ENCODE measurements at places on chromosomes 6 and 20.

DNA sequence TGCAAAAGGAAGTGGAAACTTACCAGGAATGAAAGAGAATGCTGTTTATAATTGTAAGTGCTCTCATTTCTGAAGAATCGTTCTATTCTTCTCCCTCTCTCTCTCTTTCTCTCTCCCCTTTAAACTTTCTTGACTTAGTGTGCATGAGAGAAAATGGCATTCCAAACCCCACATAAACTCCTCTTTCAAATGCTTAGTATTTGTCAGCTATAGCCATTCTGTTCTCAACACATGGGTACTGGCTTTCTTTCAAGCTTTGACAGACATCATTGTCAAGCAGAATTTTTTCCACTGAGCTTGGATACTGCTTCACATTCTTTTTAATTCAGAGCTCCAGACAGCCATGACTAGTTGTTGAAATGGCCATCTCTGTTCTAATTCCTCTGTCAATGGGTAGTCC lies 51.1 kb upstream of the PREP start:
- H3K27ac ChIP-seq: no peak overlapping the region
- no peaks in the 10 kb centered on the region for H3K36me3 ChIP-seq
- peaks cover 11% of the 10 kb centered on the region for H3K27me3 ChIP-seq
- peaks cover 10% of the 10 kb centered on the region for H3K4me1 ChIP-seq
- H3K4me3 ChIP-seq: no peak overlapping the region

DNA sequence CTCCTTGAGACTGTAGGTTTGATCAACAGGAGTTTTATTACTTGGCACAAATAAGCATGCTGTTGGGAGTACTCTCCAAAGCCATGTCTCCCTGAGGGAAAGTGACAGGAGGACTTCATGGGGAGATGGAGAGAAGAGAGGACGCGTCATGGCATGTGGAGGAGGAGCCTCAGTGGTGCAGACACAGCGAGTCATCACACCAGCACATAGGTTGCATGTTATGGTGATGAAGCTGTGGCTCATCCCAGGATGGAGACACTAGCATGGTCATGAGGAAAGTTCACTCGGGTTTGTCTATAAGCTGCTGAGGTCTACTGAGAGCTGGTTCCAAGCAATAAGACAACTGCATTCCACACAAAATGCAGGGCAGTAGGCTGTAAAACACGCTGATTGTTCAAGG lies 13.2 kb upstream of the SSTR4 start:
- no peak for DNase-seq
- no peaks in the 10 kb centered on the region for H3K4me1 ChIP-seq
- H3K27ac ChIP-seq: no peak overlapping the region
- no peak overlapping the region for H3K4me3 ChIP-seq
- no peaks in the 10 kb centered on the region for H3K36me3 ChIP-seq

DNA sequence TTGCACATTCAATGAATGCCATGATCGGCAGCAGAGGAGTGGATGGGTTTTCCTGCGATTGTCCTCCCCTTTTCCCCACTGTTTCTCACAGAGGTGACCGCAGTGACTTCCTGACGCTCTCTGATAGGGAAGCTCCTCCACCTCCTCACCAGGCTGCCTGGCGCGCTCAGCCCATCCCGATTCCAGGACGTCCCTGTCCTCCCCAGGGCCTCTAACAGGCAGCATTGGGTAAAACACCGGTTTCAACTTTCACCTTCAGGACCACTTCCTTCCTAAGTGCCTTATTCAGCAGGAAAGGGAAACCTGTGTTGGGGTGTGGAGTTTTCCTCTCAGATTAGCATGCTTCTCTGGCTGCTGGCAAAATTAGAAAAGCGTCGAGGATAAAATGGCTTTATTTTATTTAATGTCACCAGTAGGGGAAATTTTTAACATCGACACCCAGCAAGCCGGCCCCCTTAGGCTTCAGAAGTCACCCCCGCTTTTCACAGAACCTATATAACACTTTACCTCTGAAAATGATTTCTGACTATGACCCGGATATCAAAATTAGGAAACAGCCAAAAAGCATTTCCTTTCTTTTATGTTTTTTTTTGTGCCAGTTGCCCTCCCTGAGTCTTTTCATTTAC lies 570.4 kb upstream of the GJE1 start:
- H3K27me3 ChIP-seq: no peaks in the 10 kb centered on the region
- H3K4me1 ChIP-seq: peaks cover 18% of the 10 kb centered on the region
- peak overlapping the region; percentile 72 for H3K27ac ChIP-seq
- H3K4me3 ChIP-seq: peak overlapping the region; percentile 56

GRCh38 chr20:49948809-49949507 lies 12.8 kb downstream of the RNF114 start:
- peaks cover 8% of the 10 kb centered on the region for H3K4me1 ChIP-seq
- H3K4me3 ChIP-seq: no peak overlapping the region
- H3K27me3 ChIP-seq: no peaks in the 10 kb centered on the region

DNA sequence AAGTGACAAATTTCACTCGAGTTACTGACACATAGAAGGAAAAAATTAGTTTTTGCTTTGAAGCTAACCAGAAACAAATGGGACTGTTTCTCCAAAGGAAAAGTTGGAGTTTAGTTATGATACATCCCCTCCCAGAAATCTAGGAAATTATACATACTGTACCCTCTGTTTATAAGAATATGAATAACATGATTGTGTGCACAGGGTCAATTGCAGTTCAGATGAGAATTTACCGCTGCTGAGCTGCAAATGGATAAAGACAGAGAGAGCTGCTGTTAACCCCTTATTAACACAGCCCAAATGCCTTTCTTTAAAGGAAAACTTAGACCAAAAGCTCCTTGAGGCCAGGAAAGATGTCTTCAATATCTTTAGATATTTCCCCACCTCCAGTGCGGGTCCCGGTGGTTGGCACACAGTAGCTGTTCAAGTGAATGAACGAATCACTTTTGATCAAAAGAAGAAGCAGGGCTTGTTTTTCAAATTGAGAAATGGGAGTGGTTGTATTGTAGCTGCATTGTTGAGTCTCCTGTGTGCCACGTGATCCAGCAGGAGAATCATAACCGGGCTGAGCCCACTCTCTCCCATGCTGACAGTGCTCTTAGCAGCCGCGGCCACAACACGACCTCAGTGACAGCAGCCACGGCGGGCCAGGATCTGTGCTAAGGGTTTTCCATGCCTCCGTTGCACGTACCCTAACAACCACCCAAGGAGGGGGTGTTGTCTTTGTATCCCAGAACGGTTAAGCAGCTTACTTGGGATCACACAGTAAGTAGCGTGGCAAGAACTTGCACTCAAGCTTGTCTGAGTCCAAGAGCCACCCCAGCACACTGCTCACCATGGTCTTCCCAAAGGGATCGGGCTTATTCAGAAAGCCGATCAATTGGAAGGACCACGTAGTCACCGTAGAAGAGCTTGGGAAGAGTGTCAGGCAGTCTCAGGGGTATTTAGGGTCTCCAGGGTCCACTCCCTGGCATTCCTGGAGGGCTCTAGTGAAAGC lies 53.5 kb upstream of the BMP6 start:
- H3K27ac ChIP-seq: no peak overlapping the region
- no peak for DNase-seq
- H3K27me3 ChIP-seq: peaks cover 6% of the 10 kb centered on the region
- H3K4me1 ChIP-seq: no peaks in the 10 kb centered on the region
- no peaks in the 10 kb centered on the region for H3K36me3 ChIP-seq

DNA sequence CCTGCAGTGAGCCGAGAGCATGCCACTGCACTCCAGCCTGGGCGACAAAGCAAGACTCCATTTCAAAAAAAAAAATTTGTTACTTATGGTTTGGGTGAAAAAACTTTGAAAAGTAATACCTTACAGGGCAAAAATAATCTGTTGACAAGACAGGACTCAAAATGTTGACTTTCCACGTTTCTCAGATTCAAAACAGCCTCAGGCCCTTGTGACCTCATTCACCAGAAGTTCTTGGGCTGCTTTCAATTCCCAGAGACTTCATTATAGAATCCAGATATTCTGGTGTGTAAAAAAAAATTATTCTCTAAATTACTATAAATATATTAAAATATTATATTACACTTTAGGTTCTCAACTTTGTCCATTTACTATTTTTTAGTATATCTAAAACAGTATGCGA lies 116.2 kb downstream of the KCNQ5 start:
- H3K27me3 ChIP-seq: no peaks in the 10 kb centered on the region
- no peak for DNase-seq
- peaks cover 17% of the 10 kb centered on the region for H3K4me1 ChIP-seq
- no peak overlapping the region for H3K27ac ChIP-seq

GRCh38 chr6:169161572-169162167 lies 92.0 kb downstream of the THBS2 start:
- no peak overlapping the region for H3K27ac ChIP-seq
- H3K27me3 ChIP-seq: no peaks in the 10 kb centered on the region
- no peaks in the 10 kb centered on the region for H3K4me1 ChIP-seq
